Kidney glomerular epithelial cell (primary cell): ENCODE measurements at places on chromosomes 4 and X.

GRCh38 chrX:2427737-2428136, 73.0 kb downstream of the DHRSX start:
- DNase-seq = no peak

DNA sequence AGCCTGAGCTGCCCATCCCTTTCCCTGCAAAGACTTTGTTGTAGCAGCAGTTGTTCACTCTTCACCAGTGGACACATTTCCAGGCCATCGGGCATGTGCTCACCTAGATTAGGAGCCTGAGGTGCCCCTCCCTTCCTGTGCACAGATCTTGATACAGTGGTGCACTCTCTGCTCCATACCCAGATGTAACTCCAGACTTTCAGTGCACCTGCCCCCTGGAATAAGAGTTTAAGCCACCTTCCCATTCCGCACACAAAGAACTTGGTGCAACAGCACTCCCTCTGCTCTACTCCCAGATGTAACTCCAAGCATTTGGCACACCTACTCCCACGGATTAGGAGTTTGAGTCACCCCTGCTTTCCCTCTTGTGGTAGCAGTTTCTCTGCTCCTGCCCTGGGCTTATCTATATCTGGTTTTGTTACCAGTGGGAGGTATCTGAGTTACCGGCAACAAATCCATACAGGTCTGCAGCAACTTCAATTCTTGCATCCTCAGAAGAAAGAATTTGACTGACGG, 36.0 kb upstream of the PLK4 start:
- DNase-seq = no peak

DNA sequence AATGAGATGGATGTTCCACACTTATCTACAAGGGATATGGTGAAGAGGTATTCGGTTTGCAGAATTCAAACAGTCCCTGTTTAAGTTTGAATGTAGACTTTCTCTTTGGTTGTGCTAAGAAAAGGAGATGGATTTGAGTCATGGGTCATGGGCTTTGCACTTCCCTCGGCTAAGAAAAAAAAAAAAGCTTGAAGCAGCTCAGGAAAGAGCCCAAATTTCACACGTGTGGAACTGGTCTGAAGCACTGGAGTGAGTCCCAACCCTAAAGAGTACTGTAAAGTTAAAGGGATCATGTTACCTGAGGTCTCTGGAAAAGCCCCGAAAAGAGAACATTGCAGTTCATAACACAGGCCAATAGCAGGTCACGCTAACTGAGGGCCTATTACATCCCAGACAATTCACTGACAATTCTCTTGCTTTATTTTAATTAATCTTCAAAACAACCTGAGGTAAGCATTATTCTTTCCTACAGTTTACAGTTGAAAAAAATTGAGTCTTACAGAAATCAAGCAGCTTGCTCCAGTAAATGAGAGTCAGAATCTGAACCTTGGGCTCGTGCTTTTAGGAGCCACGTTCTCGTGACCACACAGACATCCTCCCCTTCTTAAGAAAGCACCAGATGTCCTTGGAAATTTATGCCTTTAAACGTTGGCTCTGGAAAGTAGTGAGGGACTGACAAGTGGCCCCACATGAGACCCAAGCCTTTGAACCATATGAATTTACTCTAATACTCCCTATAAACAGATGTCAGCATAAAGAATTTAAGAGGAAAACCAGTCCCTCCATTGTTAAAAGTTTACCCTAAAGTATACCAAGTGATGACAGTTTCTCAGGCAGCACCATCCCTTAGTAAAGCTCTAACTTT, 89.3 kb downstream of the MAD2L1 start:
- no peak for DNase-seq

DNA sequence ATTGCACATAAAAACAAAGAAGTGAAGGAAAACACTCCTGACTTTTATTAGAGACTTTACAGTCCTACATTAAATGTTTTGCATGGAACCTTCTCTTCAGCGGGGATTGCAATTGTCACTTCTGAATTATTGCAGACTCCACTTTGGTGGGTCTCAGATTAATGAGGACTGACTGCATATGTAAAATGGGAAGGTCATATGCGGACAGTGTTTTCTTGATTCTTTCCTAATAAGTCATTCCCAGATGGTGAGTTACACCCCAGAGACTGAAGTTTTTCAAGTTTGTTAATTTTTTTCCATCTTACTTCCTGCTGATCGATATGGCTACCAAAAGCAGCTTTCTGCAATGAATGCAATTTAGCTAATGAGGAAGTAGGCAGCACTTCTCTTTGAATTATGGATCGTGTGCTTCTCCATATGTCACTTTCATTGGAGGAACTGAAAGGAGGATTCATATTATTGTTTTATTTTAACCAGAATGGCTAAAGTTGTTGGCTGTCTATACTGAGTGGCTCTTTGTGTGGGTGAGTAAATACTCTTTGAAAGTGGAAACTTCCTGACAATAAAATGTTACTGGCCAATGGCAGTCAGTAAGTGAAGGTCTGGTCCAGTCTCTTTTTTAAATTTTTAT, 119.3 kb upstream of the CLNK start:
- DNase-seq = no peak

- no peak for DNase-seq
Measured at GRCh38 chr4:2995546-2996265, 32.3 kb downstream of the GRK4 start.
